Activated naive CD4-positive, alpha-beta T cell (primary cell): ENCODE measurements at places on chromosomes 2 and 18.

DNA sequence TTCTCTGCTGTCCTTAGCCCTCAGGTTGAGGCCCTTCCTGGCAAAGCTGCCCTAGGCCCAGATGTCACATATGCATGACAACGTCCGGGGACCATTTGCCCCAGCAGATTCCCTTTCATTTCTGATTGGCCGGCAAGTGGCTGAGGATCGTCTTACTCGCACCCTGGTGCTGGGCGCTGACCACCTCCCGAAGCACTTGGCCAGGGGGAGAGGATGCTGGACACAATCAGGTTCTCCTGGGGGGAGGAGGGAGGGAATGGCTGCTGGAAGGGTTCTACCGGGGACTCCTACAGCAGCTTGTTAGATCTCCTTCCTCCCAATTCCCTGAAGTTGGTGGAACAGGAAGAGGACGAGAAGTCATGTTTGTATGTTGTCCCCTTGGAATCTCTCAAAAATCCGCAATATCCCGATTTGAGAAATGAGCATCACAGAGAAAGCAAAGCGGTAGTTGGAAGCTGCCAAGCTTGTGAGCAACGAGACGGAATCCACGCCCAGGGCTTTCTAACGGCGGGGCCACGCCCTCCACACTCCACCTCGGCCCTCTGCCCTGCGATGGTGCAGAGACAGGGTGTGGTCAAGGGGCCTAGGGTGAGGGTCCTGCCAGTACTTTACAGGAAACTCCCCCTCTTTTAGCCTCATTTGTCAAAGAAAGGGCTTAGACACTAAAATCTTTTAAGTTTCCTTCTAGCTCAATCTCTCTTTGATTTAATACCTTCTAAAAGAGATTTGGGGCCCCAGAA is 61.8 kb upstream of the YWHAQ start:
- no peak for DNase-seq

GRCh38 chr2:205524656-205525055 is 157.6 kb upstream of the NRP2 start:
- DNase-seq, result no peak

- no peak for DNase-seq
These were observed 166.2 kb downstream of the TCF4 start for GRCh38 chr18:55421615-55422419.

GRCh38 chr18:63062246-63062645 is 257.3 kb downstream of the BCL2 start:
- DNase-seq, result no peak

- no peak for DNase-seq
These were observed 106.9 kb downstream of the PRKRA start for GRCh38 chr2:178344121-178344520.

DNA sequence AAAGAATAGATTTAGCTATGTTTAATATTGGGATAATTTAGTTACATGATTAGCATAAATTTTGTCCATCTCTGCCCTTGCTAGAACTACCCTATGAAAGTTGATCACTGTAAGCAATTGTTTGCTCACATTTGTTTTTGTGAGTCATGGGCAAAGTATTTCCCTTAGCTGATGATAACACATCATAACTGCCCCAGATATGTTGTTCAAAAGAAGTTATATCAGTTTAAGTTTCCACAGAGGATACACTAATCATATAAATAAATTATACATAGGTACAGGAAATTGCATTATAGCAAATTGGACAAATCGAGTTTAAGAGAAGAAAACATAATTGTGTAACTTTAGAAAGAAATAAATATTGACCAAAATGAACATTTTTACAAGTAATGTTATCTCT is 223.2 kb upstream of the PIK3C3 start:
- no peak for DNase-seq

- no peak for DNase-seq
These were observed 42.9 kb downstream of the ZNF385B start for GRCh38 chr2:179818546-179818945.

- DNase-seq, result no peak
These were observed 45.2 kb upstream of the RAB6C start for GRCh38 chr2:129934044-129934822.

DNA sequence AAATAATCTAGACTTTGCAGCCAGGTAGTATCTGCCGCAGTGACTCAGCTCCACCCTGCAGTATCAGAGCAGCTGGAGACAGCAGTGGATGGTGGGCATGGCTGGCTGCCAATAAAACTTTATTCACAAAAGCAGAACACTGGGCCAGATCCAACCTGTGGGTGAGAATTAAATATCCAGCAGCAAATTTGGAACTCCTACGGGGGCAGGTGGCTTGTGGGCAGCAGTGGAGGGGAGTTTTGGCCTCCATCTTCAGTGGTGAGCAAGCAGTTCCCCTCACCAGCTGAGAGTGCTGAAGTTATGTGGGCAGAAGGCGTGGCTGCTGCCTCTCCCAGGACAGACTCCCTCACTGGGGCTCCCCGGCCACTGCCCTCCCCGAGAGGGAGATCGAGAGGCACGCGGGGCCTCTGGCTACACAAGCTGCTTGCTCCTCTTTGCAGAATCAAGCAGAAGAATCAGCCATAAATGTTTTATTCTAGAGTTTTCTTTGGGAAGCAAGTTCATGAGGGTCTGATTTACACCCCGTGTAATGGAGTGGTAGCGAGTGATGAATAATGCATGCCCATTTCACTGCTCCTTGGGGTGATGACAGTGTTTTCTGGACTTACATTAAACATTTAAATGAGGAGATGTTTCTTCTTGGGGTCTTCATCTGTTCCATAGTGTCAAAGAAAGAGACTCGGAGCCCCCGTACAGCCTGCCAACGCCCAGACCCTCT is 204.3 kb downstream of the SEPTIN10 start:
- DNase-seq, result no peak

DNA sequence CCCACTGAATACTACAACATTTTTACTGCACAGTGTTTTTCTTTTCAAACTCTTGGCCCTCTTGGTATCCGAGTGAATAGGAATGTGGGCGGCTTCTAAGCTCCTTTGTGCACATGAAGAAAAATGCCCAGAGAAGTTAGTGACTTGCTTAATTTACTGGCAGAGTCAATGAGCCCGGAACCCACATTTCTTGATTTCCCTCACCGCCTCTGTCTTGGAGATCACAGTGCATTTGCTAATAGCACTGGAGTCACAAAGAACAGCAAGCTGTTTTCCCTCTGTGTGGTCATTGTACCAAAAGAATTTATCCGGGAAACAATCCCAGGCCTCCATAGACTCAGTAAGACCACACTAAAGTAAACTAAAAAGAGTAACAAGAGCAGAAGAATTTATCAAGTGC is 18.9 kb downstream of the STON1 start:
- no peak for DNase-seq

GRCh38 chr2:135150725-135151124 is 98.6 kb downstream of the RAB3GAP1 start:
- no peak for DNase-seq

- no peak for DNase-seq
These were observed 253.4 kb downstream of the ETAA1 start for GRCh38 chr2:67650291-67651133.

GRCh38 chr2:191818725-191819350 is 28.1 kb downstream of the CAVIN2 start:
- DNase-seq, result no peak

DNA sequence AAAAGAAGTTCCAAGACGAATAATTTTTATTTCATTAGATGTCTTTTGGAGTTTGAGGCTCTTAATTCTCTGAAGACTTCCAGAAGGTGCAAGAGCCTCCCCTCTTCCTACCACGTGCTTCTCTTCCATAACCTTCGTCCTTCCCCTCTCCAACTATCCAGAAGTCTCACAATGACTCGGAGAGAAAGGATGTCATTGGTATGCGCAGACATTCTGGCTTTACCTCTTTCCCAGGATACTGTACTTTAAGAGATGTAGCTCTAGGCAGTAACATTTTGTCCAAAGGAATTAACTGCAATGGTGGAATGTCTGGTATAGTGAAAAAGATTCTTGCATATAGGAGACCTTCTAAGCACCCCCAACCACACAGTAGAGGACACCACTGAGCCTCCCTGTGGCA is 249.0 kb upstream of the OSR1 start:
- no peak for DNase-seq

DNA sequence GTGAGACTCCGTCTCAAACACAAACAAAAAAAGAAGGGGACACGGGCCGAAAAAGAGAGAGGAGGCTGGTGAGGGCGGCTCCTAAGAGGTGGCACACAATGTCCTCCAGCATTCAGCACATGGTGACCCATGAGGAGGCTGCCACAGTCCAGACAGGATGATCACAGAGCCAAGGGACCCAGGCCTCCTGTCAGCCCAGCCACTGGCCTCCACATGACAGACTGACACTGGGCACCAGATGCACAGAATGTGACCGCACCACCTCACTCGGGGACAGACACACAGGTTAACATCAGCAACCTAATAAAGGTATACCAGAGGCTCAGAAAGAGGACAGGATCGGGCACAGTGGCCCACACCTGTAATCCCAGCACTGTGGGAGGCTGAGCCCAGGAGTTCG is 21.0 kb downstream of the PASK start:
- no peak for DNase-seq

DNA sequence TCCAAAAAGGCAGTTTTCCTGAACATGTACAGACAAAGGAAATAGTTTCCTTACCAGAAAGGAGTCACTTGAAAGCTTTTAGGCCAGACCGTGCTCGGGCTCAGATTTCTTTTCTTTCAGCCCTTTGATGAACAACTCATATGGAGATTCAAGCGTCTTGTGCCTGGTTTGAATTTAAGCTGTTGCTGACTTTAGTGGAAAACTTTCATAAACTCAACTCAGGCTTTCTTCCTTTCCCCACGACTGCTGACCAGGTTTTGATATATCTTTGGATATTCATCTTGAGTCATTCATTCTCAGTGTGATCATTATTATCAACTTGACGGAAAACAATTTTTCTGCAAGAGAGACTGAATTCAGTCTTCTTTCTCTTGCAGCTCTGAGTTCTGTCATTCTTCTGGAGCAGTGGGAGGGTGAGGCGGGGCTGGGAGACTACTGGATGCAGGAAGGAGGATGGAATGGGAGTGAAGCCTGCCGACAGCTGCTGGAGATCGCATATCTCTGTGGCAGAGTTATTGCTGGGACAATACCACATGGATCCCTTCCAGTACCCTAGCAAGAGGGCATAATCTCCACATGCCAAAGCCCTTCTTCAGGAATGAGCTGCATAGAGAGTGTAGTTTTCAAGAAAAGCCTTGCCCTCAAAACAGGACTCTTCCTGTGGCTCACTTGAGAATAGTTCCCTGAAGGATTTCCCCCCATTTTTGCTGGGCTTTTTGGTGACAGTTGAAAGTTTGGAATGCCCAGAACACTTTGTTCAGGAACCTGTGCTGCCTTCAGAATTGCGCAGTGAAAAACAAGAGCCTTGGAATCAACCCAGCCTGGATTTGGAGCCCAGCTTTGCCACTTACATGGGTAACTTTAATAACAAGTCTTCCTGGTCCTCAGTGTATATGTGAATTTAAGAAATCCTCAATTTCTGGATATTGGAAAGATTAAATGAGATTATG is 364.4 kb downstream of the ZNF521 start:
- DNase-seq, result no peak

- no peak for DNase-seq
These were observed 69.2 kb downstream of the HIBCH start for GRCh38 chr2:190250421-190250820.

GRCh38 chr2:28276076-28276618 is 116.5 kb upstream of the FOSL2 start:
- DNase-seq, result no peak

DNA sequence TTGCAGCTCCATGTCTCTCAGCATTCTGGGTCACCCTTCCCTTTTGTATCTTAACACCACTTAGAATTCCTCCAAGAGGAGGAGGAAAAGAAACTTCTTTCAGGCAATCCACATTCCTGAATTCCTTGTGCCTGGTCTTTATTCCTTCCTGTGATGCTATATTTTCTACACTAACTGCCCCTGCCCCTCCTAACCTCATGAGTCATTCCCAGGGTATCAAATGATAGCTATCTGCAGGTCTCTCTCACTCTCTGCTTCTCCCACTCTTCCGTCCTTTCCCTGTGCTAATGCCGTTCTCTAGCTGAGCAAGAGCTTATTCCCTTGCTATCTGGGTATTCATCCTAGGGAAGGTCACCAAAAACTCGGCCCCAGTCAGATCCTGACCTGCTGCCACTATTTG is 395.0 kb upstream of the TCF4 start:
- DNase-seq, result no peak

- DNase-seq, result no peak
These were observed 232.1 kb downstream of the PRKCE start for GRCh38 chr2:45883603-45884000.

DNA sequence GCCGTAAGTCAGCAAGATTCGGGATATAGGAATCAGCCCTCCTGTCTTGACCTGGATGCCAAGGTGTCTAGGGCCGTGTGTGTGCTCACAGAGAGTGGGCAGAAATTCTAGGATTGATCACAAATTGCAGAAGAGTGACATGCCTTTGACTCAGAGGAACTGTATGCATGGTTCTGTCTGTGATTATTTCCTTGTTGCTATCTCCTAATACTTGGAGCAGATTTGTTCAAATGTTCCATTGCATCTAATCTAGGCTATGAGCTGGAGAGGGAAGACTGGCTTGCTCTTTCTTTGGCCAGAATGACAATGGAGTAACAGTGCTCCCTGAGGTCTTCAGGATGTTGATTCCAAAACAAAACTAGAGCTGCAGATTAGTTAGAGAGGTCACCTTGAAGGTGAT is 115.0 kb downstream of the EN1 start:
- no peak for DNase-seq

DNA sequence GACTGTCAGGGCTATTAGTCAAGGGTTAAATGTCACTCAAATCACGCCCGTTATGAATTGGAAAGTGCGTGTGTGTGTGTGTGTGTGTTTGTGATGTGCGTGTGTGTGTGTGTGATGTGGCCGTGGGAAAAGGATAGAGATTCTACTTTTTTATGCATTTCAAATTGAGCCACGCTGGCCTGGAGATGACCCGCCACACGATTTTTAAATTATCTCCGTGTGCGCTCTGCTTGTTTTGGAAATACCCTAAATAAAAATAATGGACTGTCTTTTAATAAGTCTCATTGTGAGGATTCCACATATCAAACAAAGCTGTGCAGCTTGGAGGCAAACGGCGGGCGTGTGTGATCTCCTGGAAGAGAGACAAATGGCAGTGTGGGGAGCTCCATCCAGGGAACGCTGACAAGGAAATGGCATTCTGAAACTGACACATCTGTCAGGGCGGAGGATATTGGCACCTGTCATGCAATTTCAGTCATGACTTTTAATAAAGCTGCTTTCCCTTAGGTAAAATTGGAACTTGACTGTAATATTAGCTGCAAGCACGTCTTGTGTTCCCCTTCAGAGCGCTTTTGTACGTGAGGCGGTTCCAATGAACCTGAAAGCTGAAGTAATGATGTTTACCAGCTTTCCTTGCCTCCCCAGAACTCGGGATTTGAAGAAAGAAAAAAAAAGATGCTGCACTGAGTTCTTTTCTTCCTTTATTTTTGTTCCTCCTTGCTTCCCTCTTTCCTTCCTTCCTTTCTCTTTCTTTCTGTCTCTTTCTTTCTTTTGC is 381.8 kb upstream of the SMIM21 start:
- DNase-seq, result no peak

DNA sequence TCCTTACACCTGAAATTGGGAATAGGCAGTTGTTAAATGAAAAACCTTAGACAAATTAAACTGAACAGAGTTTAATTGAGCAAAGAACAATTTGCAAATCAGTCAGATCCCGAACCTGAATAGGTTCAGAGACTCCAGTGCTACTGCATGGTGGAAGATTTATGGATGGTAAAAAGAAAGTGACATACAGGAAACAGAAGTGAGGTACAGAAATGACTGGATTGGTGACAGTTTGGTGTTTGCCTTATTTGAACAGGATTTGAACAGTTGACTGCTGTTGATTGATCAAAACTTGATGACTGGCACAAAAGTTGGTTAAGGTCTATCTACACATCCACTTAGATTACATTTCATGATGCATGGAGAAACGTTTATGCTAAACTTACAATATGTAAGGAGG is 248.8 kb downstream of the HNMT start:
- no peak for DNase-seq

GRCh38 chr18:30988440-30988839 is 54.1 kb downstream of the DSC3 start:
- no peak for DNase-seq
